ENCODE measurements at places on chromosomes 3 and 15.

DNA sequence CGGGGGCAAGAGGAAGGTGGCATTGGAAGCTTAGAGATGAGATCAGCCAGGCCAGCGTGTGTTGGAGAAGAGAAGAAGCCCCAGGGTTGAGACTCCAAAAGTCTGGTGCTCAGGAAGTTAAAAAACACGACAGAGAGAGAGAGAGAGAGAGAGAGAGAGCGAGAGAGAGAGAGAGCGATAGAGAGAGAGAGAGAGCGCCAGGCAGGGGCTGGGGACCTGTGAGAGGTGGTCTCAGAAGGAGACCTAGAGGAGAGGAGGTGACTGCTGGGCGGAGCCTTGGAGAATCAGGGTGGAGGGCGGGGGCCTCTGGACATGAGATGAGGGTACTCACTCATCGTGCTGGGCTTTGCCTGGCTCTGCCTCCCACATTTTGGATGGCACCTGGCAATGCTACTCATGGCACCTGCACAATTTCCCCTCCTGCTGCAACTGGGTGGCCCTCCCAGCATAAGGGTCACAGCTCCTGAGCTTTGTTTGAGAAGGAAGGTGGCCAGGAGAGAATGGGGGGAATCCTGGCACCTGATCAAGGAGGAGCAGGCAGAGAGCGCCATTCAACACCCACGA lies 51.0 kb downstream of the FBLN2 start:
- no peak overlapping the region for H3K27ac ChIP-seq
- H3K4me3 ChIP-seq, result no peak overlapping the region
- H3K36me3 ChIP-seq, result no peaks in the 10 kb centered on the region
- DNase-seq, result no peak

GRCh38 chr15:90716317-90716975 lies 700 bp upstream of the BLM start:
- peak overlapping the region; percentile 73 for H3K27ac ChIP-seq
- peak; percentile 34 for DNase-seq
- no peaks in the 10 kb centered on the region for H3K36me3 ChIP-seq
- H3K4me3 ChIP-seq, result peak overlapping the region; percentile 70

DNA sequence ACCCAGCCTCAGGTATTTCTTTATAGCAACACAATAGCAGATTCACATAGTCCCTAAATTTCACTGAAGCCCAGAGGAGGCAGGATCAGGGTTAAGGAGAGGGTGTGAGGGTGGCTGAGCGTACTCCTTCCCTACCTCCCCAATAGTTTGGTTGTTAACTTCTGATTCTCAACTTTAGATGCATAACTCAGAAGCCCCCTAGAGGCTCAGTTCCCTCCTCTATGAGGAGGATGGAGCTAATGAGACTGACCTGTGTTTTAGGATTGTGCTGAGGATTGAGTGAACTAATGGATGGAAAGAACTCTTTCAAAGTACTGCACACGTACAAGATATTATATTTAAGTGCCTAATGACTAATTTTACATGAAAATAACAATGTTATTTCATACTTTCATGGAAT lies 249.3 kb upstream of the SOX14 start:
- no peak overlapping the region for H3K27ac ChIP-seq
- H3K4me3 ChIP-seq, result no peak overlapping the region
- H3K4me1 ChIP-seq, result no peaks in the 10 kb centered on the region
- H3K36me3 ChIP-seq, result no peaks in the 10 kb centered on the region
- DNase-seq, result no peak

- no peaks in the 10 kb centered on the region for H3K27me3 ChIP-seq
- H3K27ac ChIP-seq, result no peak overlapping the region
- H3K36me3 ChIP-seq, result no peaks in the 10 kb centered on the region
- no peak for DNase-seq
- peaks cover 35% of the 10 kb centered on the region for H3K4me1 ChIP-seq
Observed at GRCh38 chr3:114361391-114361790, 67.6 kb downstream of the TIGIT start.

- H3K27ac ChIP-seq, result no peak overlapping the region
- DNase-seq, result no peak
- no peak overlapping the region for H3K4me3 ChIP-seq
- H3K36me3 ChIP-seq, result no peaks in the 10 kb centered on the region
Observed at GRCh38 chr3:170679190-170679589, 93.3 kb upstream of the SLC7A14 start.

DNA sequence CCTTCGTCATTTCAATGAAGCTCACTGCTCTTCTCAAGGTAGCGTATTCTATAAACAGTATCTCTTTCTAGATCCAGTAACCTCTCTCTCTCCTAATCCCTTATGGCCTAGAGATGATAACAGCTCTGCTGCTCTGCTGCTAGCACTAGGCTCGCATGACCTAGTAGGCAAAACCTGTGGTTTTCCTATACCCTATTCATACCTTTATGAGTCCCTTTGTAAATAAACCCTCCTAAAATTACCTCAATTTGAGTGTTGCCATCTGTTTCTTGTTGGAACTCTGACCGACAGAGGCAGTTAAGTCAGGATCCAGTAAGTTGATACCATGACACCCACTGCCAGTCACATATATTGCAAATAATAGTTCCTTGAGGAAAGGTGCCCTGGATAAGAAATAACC lies 7.3 kb downstream of the CCDC14 start:
- H3K27me3 ChIP-seq, result no peaks in the 10 kb centered on the region
- no peak for DNase-seq
- H3K36me3 ChIP-seq, result no peaks in the 10 kb centered on the region
- H3K4me3 ChIP-seq, result no peak overlapping the region

DNA sequence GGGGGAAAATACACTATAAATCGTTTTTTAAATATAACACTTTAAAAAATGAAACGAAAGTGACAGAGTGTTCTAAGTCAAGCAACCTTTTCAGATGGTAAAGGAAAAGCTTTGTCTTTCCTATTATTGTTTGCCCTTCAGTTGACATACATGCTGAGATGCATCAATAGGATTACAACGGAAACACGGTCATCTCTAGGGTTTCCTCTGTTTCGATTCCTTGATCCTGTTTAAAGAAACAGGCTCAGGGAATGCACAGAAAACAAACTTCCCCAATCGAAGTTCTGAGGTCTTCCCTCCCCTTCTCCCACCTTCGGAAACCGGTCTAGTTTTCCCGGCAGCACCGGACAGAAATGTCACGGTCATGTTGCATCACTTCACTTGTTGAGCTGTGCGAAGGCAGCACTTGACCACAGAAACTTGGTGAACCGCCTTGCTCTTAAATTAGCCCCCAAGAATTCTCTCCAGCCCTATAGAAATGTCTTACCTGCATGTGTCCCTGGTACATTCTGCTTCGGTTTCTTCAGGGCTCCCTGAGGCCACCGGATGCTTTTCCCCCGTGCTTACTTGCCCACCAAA lies 556 bp downstream of the PEX5L start:
- H3K27ac ChIP-seq, result no peak overlapping the region
- H3K4me1 ChIP-seq, result no peaks in the 10 kb centered on the region

- no peaks in the 10 kb centered on the region for H3K4me1 ChIP-seq
- H3K27ac ChIP-seq, result no peak overlapping the region
- H3K27me3 ChIP-seq, result no peaks in the 10 kb centered on the region
- no peak overlapping the region for H3K4me3 ChIP-seq
- H3K36me3 ChIP-seq, result no peaks in the 10 kb centered on the region
- DNase-seq, result no peak
Observed at GRCh38 chr15:50563756-50564155, 17.3 kb upstream of the USP50 start.

- no peaks in the 10 kb centered on the region for H3K36me3 ChIP-seq
- H3K4me1 ChIP-seq, result no peaks in the 10 kb centered on the region
- no peak overlapping the region for H3K4me3 ChIP-seq
- DNase-seq, result peak; percentile 26
Observed at GRCh38 chr15:74251131-74251811, 15.1 kb downstream of the CCDC33 start.

DNA sequence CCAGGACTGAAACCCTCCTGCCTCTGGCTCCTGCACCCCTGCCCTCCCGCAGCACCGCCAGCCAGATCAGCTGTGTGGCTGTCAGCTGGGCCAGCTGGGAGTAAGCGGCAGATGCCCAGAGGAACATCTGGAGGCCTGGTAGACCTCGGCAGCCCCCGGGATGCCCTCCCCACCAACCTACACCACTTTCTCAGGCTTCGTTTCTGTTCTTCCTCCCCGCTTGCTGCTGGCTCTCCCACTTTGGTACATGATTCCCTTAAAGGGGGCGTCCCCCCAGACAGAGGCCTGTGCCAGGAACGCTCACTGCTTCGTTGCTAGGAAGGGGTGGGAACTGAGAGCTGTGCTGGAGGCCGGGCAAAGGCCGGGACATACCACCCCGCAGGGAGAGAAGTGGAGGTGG lies 91.4 kb upstream of the RPL32 start:
- H3K27me3 ChIP-seq, result no peaks in the 10 kb centered on the region
- H3K4me1 ChIP-seq, result peaks cover 30% of the 10 kb centered on the region
- no peak overlapping the region for H3K4me3 ChIP-seq
- H3K27ac ChIP-seq, result no peak overlapping the region

- H3K27me3 ChIP-seq, result no peaks in the 10 kb centered on the region
- DNase-seq, result no peak
- H3K36me3 ChIP-seq, result no peaks in the 10 kb centered on the region
- no peak overlapping the region for H3K4me3 ChIP-seq
Observed at GRCh38 chr3:30470496-30470895, 135.9 kb upstream of the TGFBR2 start.

All from testis (tissue), 5 donors.